ENCODE measurements at places on chromosomes 6 and 20.

DNA sequence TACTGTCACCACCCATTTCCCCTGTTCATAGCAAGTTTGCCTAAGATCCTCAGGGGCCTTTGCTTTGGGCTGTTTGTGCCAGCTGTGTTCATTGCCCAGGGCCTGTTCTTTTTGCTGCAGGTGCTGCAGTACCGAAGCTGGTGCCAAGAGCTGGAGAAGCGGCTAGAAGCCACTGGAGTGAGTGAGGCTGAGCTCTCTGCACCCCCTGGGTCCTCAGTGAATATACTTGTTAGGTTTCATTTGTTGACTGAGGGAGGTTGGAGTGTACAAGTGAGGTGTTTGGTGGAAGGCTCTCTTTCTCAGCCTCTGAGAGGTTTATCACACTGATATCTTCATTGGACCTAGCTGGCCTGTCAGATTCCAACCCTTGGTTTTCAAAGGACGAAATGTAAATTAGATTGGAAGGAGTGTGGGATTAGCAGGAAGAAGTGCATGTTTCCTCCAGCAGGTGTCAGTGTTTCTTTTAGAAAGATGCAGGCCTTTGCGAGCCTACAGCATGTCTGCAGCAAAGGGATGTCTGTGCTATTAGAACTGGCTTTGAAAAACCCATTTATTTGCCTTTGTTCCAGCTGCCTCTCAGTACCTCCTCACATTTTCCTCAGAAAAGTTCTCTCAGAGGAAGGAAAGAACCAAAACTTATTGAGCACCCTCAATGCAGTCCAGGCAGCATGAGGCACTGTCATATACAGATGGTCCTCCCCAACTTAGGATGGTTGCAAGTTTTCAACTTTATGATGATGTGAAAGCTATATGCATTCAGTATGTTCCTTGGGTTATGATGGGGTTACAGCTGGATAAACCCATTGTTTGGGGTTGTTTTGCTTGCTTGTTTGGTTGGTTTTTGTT, 8.3 kb downstream of the CEP250 start:
- no peak for DNase-seq

GRCh38 chr6:80210618-80211017, 104.1 kb downstream of the BCKDHB start:
- DNase-seq, result no peak

- DNase-seq, result no peak
Observed at GRCh38 chr6:18049646-18050045, 62.2 kb upstream of the KIF13A start.

GRCh38 chr20:52425253-52425652, 233.7 kb upstream of the ZFP64 start:
- no peak for DNase-seq

GRCh38 chr6:154276810-154277628, 79.6 kb downstream of the IPCEF1 start:
- DNase-seq, result no peak

- no peak for DNase-seq
Observed at GRCh38 chr20:8152847-8153246, 20.8 kb downstream of the PLCB1 start.

- no peak for DNase-seq
Observed at GRCh38 chr6:93389192-93389591, 30.2 kb downstream of the EPHA7 start.

- DNase-seq, result no peak
Observed at GRCh38 chr20:64099086-64099786, 8.1 kb downstream of the NPBWR2 start.
